ENCODE measurements at places on chromosomes 11 and 22.

GRCh38 chr11:127866109-127866508 lies 721.2 kb downstream of the ETS1 start:
- DNase-seq: no peak

GRCh38 chr22:42676059-42676607 lies 26.9 kb upstream of the CYB5R3 start:
- no peak for DNase-seq

DNA sequence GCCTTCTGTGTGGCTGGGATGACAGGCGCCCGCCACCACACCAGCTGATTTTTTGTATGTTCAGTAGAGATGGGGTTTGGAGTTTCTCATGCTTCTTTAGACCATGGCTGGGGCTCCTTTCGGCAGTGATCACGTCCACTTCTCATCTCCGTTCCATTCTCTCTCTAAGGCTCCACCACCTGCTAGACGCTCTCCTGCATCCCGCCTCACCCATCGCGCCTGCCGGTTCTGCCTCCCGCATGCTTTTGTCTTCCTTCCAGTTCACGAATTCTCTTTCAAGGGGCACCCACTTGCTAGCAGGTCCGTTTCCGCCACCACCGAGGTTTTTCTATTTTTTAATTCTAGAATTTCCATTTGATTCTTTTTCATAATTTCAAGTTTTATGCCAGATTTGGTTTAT lies 22.0 kb upstream of the SYT8 start:
- no peak for DNase-seq

DNA sequence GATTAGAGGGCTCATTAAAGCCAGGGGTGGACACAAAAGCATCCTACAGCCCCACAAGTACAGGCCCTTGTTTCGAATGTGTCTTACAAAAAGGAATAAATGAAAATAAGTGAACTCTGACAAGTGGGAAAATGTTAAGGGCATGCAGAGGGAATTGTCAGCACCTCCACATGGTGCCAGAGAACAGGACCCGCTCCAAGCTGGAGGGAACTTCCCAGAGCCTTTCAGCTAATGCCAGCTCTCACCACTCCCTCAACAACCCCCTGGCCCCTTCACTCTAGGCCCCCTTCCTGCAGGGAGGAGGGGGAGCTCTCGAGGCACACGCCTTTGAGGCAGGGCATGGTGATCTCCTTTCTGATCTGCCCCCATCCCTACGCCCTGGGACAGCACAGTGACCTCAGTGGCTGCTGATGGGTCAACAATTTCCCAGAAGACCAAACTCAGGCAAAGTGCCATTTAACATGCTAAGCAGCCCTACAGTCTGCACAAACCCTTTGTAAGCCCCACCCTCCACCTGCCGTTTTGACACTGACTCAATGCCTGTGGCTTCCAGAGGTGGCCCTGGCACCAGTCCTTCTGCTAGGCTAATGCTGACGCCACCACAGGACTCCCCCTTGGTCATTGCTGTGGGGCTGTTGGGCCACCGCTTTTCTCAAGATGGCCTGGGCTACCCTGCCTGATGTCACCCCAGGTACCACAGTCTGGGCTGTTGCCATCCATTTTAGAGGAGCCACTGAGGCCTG lies 12.5 kb upstream of the CHST1 start:
- no peak for DNase-seq

DNA sequence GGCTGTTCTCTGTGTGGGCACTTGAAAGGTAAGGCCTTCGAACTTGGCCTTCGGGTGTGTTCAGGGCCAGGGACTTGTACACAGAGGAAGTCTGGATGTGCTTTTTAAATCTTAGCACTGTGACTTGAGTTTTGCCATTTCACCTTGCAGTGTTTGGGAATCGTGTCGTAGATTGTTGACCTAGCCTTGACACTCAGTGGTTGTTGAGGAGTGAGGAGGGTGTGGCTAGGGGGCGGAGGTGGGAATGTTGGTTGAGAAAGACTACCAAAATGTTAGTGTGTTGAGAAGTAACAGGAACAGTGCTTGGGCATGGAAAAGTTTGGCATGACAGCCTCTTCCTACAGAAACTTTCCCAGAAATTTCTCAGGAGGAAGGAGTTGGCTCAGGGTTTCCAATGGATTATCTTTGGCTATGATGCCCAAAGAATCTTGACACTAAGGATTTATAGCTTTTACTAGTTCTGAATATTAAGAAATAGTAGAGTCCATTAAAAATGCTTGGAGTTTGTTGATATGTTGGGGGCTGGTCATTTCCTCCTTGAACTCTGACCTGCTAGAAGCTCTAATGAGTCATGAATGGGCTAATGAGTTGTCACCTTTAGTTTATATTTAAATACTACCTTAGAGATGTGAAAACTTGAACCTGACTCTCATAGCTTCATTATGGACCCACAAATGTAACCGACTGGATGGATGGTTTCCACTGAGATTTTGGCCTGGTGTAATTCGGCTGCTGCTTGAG lies 40.6 kb downstream of the BARX2 start:
- no peak for DNase-seq

GRCh38 chr11:11427140-11427539 lies 74.1 kb upstream of the CSNK2A3 start:
- DNase-seq: no peak

DNA sequence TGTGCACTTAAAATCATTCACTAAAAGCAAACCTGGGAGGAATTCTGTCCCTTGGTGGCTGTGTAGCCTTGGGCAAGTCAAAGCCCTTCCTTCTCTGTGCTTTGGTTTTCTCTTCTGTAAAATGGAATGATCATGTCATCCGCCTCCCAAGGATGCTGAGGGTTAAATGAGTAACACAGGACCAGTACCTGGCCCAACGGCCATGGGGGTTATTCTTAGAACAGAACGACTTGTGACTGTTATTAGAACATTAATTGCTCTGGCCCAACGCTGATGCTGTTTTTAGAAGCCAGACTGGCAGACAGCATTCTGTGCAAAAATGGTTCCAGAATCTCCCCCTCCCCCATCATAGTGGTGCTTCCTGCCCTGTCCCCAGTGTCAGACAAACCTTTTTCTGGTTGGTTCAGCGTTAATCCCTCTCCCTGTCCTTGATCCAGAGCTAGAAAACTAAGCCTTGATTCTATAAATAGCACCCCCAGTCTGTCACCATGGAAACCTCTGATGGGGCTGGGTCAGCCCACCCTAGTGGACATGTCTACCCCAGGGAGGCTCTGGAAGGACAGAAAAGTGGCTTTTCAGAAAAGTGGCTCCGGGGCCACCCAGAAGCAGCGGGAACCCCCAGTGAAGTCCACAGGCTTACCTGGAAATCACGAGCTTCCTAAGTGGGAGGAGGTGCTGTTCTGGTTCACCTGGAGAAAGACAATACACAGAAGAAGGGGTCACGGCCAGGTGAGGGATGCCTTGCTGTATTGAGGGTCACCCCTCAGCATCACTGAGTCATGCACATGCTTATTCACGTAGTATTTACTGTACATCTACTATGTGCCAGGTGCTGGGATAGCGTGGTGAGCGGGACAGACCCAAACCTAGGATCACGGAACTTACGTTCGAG lies 15.5 kb upstream of the TFIP11 start:
- no peak for DNase-seq

DNA sequence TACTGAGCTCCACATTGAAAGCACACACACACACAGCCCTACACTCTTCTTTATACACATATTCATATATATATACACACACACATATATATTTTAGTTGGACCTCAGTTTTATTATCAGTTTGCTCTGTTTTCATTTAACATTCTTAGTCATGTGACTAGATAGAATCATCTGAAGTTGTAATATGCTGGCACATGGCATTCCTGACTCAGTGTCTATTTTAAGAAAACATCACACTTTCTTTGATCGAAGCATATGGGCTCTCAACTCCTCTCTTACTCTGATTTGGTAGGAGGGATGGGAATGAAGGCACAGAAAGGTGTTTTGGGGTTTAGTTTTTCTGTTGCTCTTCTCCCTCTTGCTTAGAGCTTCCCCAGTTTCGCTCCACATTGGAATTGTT lies 24.8 kb downstream of the AMOTL1 start:
- DNase-seq: no peak

DNA sequence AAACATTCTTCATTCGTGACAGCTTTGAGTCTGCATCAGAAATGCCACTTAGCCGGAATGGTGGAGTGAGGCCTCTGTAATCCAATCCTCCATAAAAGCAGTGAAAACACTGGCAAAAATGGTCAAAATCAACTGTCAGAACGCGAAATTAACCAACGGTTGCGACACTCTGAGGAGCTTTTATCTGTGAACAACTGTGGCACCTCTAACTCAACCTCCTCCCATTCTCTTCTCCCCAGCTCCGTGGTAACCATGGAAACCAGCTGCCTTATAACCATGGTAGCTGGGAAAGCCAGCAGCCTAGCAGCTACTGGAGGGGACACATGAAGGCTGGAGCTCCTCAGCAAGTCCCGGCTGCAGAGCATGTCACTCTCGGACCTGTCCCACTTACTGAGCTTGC lies 20.3 kb downstream of the AP2A2 start:
- no peak for DNase-seq

DNA sequence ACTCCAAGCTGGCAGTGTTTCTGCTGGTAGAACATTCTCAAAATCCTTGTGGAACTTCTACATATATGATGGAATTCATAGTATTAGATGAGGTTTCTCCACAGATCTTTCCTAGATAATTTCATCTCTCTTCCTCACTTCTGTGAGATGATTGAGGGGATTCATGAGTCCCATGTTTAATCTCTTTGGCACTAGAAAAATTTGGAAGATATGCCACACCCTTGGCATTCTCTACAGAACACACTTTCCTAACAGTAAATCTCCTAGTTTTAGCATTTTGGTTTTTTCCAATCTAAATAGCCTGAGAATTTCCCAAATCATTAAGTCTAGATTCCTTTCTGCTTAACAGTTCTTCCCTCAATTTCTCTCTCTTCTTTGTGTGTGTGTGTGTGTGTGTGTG lies 35.3 kb downstream of the MED15 start:
- DNase-seq: no peak

DNA sequence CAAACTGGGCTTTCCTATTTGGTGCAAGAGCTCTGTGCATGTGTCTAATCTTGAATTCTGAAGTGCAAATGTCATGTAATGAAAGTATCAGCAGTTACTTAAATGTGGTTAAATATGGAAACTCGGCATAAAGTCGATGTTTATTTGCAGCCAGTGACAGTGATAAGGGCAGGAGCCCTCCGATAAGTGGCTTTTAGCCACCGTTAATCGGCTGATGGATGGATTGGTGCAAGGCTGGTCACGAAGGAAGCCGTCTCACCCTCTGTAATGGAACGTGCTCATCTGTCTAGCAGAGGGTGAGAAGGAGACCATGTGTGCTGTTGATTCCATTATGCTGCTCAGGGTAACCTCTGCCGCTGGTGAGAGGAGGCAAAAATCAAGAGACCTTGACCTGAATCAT lies 121.8 kb upstream of the PAX6 start:
- no peak for DNase-seq

DNA sequence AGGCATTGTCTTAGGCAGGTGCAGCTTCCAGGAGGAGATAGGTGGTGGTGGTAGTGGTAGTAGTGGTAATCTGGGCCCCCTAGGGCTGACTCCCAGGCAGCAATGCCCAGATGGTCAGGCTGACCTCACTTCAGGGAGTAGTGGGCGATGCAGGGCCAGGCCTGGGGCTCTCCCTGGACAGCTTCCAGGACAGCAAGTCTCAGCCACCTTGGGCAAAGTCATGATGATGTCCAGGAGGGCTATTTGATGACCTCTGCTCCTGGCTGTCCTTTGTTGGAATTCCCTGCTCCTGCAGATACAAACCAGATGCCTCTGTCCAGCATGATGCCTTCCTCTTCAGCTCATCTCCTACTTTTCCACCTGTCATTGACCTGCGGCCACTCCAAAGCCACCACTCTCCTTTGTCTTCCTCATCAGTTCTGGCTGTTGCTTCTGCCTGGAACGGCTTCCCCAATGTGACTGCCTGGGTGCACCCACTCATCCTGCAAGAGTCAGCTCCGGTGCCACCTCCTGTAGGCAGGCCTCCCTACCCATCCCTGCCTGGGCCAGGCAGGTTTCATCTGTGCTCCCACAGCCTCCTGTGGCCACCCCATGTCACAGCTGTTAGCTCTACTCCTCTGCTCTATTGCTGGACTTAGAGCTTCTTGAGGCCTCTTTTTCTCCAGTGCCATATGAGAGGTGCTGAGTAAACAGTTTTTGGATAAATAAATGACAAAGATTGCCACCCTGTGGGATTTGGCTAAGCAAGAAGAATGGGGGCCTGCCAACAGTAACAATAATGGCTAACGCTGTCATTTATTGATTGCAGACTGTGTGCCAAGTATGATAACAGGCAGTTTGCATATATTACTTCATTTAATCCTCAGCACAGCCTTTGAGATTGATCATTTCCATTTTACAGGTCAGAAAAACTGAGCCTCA lies 172.9 kb upstream of the NECTIN1 start:
- DNase-seq: no peak

DNA sequence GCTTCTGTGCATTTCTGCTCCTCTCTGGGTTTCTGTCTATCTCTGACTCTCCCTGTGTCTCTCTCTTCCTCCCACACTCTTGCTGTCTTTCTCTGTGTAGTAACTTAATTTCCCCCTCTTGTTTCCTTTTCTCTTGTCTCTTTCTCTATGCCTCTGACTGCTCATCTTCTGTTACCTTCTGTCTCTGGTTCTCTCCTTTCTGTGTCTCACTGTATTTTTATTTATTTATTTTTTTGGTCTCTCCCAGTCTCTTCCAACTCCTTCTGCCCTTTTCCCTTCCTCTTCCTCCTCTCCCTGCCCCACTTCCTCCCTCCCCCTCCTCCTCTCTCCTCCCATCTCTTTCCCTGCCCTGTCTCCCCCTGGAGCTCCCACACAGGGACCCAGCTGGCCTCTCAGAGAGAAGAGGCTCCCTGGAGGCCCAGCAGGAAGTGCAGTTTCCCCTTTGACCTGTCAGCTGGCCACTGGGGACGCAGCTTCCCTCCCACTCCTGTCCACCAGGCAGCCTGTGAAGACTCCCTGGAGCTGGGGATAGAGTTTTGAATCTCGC lies 38.3 kb upstream of the MYH9 start:
- no peak for DNase-seq
